ENCODE measurements at places on chromosomes 16 and 17.

DNA sequence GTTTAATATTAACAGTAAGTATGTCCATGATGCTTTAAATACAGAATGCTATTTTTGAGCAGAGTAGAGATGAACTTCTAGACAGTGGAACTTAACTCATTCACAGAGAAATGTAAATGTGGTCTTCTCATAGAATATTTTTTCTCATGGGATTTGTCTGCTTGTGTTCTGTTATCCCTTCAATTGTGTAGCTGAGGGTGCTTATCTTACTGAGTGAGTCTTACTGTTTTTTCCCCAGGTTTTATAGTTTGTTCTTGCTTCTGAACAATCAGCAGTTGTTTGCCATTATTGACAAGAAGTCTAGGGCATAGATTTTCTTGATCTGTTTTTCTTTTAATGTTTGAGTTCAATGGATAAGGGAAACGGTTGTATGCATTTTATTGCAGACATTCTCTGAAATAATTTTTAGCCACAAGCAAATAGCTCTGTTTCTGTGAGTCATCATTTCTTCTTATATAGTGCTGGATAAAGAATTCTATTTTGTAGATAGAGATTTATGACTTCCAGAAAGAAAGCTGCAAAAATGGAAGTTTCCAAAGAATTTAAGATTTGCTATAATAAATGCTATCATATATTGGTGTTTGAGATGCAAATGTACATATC lies 60.5 kb downstream of the NF1 start:
- DNase-seq = no peak

DNA sequence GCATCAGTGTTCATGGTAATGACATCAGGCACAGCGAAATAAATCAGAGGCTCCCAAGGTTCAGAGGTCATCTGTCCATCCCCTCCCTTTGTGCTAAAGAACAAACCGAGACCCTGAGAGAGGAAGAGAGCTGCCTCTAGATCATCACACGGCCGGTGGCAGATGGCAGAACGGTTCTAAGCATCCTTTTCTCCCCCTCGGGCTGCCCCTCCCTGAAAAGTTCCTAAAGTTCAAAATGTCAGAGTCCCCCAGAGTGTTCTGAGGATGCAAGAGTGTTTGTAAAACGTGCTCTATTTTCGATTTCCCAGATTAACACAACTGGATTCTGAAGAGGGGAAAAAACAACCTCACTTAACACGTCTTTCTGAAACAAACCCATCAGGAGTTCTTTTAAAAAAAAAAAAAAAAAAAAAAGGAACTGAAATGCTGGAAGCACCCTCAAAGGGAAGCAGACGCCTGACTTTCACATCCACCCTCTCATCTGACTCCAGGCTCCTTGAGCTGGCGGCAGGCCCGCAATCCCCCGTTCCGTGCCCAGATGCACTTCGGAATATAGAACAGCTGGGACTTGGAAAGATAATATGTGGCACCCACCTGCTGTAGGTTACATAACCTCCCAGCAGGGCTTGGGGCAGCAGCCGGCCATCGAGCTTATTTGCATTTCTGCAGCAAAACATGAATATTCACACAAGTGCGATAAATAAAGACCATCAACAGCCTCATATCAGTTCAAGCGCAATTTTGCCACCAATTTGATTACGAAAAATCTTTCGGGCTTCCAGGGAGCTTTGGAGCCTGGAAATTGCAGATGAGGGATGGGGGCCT lies 115.5 kb upstream of the SMURF2 start:
- DNase-seq = peak; percentile 46

- no peak for DNase-seq
Observed at GRCh38 chr17:81438007-81438659, 42.9 kb downstream of the BAHCC1 start.

DNA sequence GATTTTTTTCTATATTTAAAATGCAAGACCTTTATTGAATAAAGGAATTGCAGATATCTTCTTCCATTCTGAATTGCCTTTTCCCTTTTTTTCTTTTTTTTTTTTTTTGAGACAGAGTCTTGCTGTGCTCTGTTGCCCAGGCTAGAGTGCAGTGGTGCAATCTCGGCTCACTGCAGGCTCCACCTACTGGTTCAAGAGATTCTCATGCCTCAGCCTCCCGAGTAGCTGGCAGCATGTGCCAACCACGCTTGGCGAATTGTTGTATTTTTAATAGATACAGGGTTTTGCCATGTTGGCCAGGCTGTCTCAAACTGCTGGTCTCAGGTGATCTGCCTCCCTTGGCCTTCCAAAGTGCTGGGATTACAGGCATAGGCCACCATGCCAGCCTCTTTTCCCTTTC lies 151.5 kb downstream of the CEP112 start:
- no peak for DNase-seq

Measured in SIG-M5 (cell line).